Activated naive CD4-positive, alpha-beta T cell treated with Interleukin-2 at 50 U/mL for 16 hours (primary cell): ENCODE measurements at places on chromosomes 12 and 14.

DNA sequence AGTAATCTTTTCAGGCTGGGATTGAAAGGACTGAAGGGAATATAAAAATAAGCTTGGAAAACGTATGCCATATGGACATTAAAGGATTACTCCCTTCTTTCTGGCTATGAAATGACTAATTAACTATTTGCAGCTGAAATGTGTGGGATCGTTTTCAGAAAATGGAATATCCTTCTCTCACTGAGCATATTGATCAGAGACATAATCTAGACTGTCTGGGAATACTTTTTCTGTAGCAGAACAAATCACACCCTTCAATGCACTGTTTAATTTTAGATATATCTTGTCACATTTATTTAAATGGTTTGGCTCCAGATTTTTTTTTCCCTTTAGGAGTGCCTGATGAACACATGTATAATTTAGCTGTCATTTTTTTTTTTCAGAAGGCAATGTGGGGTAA is 10.8 kb upstream of the ACTR10 start:
- DNase-seq = no peak

DNA sequence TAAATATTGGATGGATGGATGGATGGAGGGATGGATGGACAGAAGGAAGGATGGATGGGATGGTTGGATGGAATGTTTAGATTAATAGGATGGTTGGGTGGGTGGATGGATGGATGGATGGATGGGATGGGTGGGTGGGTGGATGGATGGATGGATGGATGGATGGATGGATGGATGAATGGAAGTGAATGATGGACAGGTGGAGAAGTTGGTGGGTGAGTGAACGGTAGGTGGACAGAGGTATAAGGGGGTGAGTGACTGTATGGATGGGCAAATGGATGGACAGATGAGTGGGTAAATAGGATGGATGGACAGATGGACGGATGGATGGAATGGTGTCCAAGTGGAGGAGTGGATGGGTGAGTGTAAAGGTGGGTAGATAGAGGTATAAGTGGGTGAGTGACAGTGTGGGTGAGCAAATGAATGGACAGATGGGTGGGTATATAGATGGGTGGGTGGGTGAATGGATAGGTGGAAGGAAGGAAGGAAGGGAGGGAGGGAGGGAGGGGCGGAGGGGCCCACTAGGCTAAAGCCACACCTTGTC is 41.9 kb downstream of the HRK start:
- no peak for DNase-seq

DNA sequence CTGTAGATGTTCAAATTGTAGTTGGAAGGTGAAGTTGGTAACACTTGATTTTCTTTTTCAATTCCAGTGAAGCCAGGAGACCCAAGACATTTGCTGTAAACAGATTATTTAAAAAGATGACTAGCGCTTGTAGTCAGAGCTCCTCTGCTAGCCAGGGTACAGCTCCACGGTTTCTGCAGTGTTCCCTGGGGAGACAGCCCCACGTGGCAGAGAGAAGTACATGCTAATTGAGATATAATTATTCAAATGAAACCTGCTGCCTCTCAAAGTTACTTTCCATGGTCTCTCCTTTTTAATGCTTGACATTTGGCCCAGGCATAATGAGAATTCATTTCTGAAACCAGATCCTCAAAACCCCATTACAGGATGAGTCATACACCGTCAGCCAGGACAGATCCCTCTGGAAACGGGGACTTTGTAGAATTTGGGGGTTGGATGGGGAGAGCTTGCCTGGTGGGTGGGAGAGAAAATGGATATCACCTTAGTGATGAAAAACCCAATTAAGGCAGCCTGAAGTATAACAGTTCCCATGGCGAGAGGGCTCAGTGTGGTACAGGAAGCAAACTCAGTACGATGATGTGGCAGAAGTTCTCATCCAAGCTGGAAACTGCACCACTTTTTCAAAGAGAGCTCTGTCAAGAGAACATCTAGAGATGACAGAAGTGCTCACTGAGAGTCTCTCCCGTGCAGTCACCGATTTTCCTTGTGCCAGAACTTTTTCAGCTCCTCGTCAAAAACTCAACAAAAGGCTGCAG is 637.7 kb upstream of the TMEM132C start:
- no peak for DNase-seq

DNA sequence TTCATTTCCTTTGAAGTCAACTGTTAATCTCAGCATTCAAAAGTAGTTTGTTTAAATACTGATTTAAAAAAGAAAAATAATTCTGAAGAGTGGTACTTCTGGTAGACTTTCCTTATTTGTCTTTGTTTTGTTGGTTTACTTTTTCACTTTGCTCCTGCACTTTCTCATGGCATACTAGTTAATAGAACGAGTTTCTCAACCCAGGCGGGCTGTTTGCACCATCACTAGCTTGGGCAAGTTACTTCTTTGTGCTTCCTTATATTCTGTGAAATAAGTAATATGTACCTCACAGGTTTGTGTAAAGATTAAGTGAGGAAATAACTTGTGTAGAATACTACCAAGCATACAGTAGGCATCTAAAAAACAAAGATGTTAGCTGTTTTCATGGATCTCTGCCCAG is 45.5 kb downstream of the SLC38A6 start:
- DNase-seq = no peak

DNA sequence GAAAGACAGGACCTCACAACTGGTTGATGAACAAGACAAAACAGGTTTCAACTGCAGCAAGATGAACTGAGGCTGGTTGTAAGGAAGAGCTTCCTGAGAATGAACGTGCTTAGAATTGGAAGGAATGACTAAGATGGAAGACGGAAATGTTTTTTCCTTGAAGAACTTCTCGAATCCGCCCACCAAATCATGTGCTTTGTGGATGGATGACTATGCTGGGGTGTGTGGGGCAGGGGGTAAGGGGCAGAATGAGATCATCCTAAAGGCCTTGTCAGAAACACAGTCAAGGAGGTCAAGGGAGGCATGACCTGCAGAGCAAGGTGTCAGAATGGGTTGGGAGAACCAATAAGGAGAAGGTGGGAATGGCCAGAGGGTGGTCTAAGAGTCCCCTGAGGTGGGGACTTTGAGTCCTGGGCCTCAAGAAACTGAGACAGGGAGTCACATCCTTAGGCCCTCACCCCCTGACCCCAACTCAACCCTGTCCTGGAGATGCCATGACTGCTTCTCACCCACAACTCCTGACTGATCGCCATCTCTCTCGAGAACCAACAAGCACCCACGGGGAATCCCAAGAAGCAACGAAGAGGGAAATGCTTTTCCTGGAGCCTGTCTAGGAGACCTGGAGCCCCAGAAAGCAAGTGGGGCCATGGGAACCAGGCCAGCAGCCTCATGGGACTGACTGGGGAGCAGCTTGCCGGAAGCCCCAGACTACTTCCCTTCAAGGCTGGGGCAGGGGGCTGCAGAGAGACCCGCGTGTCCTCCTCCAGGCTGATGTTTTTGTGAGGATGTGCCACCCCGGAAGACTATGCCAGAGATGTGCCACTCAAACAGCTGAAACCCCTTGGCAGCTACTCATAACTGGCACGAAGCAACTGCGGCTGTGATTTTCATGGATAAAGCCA is 84.0 kb downstream of the ACTN1 start:
- DNase-seq = no peak

GRCh38 chr12:20829919-20830318 is 19.4 kb downstream of the SLCO1B3 start:
- DNase-seq = no peak

- DNase-seq = no peak
Observed at GRCh38 chr14:101808020-101808641, 46.6 kb downstream of the PPP2R5C start.

DNA sequence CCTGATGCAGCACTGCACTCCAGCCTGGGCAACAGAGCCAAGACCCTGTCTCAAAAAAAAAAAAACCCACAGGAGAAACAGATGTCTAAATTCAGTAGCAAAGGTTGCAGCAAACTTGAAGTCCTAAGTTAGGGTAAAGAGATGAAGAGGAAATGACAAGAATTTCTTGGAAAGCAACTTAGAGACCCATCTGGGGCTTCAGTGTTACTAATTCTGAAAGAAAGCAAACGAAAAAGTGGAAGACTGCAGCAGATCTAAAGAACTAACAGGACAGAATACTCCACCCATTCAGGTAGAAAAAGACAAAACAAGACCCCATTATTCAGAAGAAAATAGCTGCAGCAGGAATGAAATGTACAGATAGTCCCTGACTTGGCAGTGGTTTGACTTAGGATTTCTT is 31.9 kb downstream of the RESF1 start:
- no peak for DNase-seq

DNA sequence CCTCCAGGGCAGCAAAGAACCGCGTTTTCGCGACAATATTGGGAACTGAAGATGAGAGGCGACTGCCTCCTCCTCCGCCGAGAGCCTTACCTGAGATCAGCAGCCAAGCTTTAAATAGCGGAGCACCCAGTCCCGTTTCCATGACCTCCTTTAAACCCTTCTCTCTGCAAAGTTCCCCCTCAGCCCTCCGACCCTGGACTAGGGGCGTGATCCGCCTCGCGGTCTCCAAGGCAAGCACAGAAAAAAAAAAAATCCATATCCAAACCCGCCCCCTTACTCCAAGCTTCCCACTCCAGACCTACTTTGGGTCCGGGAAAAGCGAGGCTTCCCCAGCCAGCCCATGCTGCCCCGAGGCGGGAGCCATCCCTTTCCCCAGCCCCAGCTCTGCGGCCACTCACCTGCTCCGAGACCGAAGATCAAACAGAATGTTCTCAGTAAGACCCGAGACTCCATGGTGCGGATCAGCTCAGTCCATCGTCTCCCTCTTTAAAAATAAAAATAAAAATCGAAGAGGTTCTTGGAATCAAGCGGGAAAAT is 630 bp downstream of the NELL2 start:
- peak; percentile 20 for DNase-seq

DNA sequence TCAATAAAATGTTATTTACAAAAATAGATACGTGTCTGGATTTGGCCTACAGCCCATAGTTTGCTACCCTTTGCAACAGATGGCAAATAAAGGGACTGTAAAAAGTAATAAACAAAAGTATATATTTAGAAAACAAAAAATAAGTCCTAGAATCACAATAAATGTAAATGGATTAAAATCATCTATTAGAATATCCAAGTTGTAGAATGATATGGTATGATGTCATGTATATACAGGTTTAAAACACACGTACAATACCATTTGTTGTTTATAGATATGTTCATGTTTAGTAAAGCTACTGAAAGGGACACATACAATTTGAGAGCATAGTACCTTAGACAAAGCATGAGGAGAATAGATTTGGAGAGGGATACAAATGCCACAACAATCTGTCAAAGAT is 219.5 kb downstream of the BCL11B start:
- no peak for DNase-seq

- DNase-seq = no peak
Observed at GRCh38 chr12:45219621-45220020, 3.7 kb downstream of the ANO6 start.

DNA sequence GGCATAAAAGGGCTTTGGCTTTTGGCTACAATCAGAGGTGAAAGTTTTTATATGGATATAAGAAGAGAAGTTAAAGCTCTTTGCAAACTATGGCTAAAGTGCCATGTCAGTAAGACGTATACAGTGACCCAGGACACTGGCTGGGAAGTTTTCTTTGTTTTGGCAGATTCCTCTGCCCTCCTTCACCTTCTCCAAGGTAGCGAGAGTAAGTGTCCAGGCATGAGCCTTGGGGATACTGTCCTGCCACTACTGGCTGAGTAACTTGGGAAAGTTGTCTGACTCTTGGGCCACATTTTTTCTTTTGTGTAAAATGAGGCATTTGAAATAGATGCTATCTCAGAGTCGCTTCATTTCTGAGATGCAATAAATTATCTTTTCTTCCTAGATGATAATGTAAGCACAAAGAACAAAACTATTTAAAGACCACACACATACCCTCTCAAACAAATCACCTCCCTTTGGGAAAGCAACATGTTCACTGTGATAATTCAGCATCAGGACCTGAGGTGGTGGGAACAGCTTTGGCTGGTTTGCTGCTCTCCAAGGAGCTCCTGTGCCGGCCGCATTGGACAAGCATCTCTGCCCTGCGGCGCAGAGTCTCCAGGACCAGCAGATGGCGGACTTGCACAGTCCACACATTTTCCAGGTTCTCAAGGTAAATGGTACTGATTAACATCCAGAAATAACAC is 106.3 kb downstream of the PTCSC3 start:
- peak; percentile 24 for DNase-seq

DNA sequence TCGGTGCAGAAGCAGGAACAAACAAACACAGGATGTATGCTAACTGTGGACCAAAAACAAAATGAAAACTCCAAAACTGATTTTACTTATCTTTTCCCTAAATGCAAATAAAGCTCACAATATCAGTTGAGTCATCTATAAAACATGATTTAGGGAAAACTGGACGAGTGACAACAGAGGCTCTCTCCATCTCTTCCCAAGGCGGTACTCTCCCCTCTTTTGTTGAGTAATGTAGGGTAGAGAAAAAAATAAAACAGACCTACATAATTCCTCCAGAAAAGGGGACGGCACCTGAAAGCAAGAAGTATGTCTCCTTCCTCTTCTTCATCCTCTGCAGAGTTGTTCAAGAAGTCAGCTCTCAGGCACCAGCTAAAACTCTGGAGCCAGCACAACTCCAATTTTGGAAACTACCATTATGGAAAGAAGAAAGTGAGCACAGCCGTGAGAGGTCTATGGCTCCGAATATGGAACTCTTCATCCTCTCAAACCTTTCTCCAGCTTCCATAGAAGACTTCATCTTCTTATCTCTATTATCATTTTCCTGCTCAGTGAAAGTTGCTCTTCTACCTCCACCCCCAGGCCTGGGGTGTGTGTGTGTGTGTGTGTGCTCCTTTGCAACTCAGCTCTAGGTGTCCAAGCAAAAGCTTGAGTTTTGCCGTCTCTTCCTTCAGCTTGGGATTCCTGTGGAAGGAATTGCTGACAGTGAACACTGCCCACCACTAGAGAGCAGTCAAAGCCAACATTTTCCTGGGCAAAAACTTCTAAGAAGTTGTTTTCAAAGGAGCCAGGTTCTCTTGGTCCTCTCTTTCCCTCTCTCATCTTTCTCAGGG is 155.4 kb downstream of the DIO2 start:
- DNase-seq = no peak

GRCh38 chr12:90173499-90174197 is 465.0 kb upstream of the ATP2B1 start:
- no peak for DNase-seq

DNA sequence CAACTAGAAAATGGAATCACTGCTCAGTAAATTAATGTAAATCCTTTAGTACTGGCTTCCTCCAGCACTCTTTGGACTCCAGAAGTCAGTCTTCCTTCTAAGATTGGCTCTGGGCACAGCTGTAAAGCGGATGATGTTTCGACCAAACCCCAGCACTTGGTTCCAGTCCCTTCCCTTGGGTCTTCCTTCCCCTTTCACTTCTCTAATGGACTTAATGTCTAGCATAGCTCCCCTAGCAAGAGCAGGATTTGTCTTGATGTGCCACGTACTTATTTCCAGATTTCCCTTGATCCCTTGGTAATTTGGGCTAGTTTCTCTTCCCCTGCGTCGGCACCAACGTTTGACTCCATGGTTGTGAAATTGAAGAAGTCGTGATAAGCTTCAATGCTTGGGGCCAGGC is 28.3 kb downstream of the C12orf75 start:
- no peak for DNase-seq
